ENCODE measurements at places on chromosomes 6 and 20. TPM values are rescaled to one million over a fixed set of nuclear protein-coding genes. Genes with fewer than 3 reads are reported as not detected.

PKIG gene
- total RNA-seq = 99.1 TPM

ATG5 gene
- 45.9 TPM for total RNA-seq

AHI1 gene
- 49.8 TPM for total RNA-seq

C6orf58 gene
- 0.44 TPM for total RNA-seq

C20orf141 gene
- total RNA-seq = not detected

VSX1 gene
- total RNA-seq = not detected

HLA-DQB2 gene
- total RNA-seq = 1.3 TPM

PSORS1C2 gene
- total RNA-seq = not detected

CCM2L gene
- 9.2 TPM for total RNA-seq

BCLAF1 gene
- 136 TPM for total RNA-seq

PRL gene
- not detected for total RNA-seq

ABHD16B gene
- total RNA-seq = not detected

TNXB gene
- total RNA-seq = 89.8 TPM

MACROD2 gene
- 26.8 TPM for total RNA-seq

TRAPPC3L gene
- total RNA-seq = 0.80 TPM

ZKSCAN8 gene
- total RNA-seq = 33.8 TPM

PPP2R5D gene
- 25.2 TPM for total RNA-seq

ULBP1 gene
- under 0.01 TPM for total RNA-seq

FOXC1 gene
- total RNA-seq = 3.7 TPM

SNAP91 gene
- 0.66 TPM for total RNA-seq

PDYN gene
- not detected for total RNA-seq

SLC18B1 gene
- 8.2 TPM for total RNA-seq

CYB5R4 gene
- total RNA-seq = 7.8 TPM

ZNF391 gene
- 5.2 TPM for total RNA-seq

APOBEC2 gene
- not detected for total RNA-seq
